ENCODE measurements at places on chromosomes 11 and 22.

DNA sequence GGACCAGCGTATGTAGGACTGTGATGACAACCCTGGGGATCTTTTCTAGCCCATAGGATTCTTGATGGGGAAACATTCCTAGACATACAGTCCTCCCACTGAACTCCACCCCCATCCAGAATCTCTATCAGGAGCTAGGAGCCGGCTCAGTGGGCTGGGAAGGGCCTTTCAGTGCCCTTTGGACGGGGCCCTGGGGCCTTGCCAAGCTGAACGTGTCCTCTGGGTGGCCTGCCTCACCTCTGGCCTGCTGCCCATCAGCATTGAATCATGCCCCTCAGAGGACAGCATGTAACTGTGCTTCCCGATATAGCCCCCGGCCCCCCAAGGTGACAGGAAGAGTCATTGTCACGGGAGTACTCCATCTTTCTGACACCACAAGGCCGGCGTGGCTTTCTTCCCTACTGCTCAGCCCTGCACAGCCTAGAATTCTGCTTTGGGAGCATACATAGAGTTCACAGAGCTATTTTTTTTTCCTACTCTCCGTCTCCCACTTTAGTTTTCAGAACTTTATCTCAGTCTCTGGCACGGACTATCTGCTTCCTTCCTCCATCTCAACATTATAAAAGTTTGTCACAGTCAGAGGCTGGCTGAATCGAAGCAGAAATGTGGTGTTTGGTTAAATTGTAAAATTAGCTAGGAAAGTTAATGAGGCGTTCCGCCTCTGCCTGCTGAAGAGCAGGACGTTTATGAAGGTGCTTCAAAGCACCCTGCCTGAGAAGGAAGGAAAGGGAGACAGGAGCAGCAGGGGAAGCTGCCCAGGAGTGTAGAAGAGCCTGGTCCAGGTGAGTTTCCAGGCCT is 111.9 kb downstream of the ZBTB16 start:
- DNase-seq: no peak

GRCh38 chr11:41400819-41401382 is 58.6 kb downstream of the LRRC4C start:
- no peak for DNase-seq

- DNase-seq: no peak
Observed at GRCh38 chr11:108906329-108906728, 241.5 kb downstream of the DDX10 start.

- DNase-seq: no peak
Observed at GRCh38 chr11:114440121-114440860, 1.0 kb downstream of the REXO2 start.
